NCI-H1436 treated with DMSO at 0.1 percent for 48 hours (cell line): ENCODE measurements at places on chromosomes 11 and 22.

DNA sequence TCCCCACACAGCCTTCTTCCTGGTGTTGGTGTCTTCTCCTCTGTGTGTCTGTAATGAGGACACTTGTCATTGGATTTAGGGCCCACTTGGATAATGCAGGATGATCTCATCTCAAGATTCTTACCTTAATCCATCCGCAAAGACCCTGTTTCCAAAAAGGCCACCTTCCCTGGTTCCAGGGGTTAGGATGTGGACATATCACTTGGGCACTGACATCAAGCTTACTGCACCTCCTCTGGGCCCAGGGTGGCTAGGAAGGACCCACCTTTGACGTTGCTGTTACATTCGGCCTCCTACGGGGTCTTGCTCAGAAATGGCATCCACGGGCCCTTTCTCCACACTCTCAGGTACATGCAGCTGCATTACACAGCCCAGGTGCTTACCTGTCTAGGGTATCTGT, 535.9 kb downstream of the BRD1 start:
- DNase-seq, result no peak

DNA sequence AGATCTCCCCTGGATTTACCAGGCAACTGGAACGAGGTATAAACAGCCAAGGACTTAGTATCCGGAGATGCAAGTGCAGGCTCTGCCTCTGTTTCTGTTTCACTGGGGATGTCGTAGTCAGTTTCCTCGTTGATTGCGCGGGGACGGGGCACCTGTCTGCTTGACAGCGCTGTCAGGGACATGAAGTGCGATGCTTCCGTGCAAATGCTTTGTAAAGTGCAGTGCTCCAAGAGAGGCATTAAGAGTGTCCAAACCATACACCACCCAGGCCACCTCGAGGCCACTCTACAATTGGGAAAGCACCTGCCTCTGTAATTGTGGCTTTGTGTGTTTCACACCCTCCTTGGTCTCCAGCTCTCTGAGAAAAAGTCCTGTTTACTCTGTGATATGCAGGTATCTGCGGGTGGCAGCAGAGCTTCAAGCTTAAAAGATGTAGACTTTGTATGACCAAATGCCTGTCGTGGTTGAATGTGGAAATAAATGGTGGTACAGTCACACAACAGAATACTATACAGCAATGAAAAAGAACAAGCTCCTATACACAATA, 18.6 kb upstream of the CD5 start:
- DNase-seq, result no peak

DNA sequence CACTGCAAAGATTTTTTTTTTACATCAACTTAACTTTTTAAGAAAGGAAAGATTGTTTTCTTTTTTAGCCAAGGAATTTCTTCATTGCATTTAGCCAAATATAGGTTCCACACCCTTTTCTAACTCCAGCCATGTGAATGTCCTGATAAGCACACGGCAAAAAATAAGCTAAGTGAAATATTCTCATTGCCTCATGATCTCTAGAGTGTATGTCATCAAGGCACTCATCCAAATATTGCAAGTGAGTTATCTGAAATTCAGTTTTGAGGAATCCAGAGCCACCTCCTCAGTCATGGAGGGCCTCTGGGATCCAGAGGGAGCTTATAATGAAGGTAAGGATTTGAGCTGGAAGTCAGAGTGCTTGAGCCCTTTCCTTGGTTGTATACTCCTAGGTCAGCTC, 80.0 kb downstream of the BLID start:
- DNase-seq, result no peak

- DNase-seq, result no peak
Observed at GRCh38 chr11:1310772-1311468, 1.5 kb upstream of the TOLLIP start.

- no peak for DNase-seq
Observed at GRCh38 chr11:78230161-78230877, 41.6 kb downstream of the USP35 start.

DNA sequence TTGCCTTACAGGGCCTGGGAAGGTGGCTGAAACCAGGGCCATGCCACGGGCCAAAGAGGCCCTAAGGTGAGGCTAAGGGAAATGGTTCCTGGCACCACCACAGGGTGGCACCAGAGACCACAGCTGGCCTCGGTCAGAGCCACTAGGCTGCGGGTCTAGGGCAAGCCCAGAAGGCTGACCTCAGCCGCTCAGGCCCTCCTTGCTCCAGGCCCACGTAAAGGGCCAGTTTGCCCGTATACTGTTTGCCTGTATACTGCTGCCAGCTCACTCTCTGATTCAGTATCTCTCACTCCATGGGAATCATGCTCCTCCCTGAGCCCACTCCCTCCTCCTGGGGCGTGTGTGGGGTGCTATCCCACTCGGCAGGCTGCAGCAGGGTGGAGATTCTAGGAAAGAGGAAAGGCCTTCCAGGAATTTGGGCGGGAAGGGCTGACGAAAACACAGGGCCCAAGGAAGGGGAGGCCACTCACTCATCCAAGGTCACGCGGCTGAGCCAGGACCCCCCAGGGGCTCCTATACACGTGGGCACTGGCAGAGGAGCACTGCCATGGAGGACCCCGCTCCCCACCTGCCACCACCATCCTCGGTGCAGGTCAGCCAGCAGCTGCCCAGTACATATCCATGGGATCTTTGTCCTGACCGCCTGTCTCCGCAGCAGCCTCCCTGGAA, 62.4 kb downstream of the NECTIN1 start:
- DNase-seq, result no peak

GRCh38 chr22:49013707-49014106, 814.0 kb downstream of the BRD1 start:
- no peak for DNase-seq

GRCh38 chr11:91790346-91791170, 434.1 kb upstream of the FAT3 start:
- no peak for DNase-seq

GRCh38 chr22:48846200-48846599, 981.5 kb downstream of the BRD1 start:
- no peak for DNase-seq

DNA sequence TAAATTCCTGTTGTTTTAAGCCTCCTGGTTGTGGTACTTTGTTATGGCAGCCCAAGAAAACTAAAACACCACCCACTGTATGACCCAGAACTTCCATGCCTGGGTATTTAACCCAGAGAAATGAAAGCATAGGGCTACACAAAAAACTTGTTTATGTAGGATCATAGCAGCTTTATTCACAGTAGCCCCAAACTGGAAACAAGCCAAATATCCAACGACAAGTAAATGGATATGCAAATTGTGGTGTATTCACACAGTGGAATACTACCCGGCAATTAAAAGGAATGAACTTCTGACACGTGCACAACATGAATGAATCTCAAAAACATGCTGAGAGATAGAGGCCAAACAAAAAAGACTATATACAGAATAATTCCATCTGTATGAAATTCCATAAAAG, 62.2 kb upstream of the NAV2 start:
- no peak for DNase-seq
